ENCODE measurements at places on chromosomes 6 and 20.

DNA sequence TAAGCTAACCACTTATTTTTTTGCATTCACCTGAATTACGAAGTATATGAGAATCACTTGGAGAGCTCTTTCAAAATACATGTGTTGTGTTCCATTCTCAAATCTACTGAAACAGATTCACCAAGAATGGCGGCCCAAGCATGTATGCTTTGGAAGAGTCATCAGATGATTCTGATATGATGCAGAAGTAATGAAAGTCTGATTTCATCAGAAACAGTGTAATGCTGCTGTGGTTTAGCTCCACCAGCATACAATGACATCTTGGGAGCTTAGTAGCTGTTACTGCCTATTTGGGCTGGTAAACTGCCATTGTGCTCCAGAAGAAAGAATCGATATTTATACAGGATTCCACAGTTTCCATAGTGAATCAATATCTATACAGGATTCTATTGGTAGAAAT is 52.9 kb downstream of the UBR2 start:
- no peak for ATAC-seq

GRCh38 chr20:40628877-40629276 is 60.2 kb downstream of the MAFB start:
- ATAC-seq: no peak

GRCh38 chr6:99602520-99603420 is 3.9 kb upstream of the PRDM13 start:
- no peak for ATAC-seq

DNA sequence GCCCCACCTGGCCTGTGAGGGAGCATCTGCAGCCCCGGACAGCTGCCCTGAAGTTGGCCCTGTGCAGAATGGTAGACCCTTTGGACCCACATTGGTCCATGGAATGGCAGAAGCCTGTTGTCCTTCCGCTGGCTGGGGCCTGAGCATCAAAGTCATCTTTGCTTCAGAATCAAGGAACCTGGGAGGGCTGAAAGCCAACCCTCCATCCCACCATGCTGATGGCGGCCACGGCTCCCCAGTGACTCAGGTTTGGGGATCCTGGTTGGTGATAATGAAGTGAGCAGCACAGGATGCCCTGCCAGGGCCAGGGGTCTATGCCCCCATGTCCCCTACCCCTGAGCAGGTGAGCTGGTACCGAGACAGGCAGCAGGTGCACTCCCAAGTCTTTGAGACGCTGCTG is 52.8 kb downstream of the YTHDF1 start:
- ATAC-seq: no peak

GRCh38 chr6:13667655-13668054 is 44.0 kb downstream of the RANBP9 start:
- ATAC-seq: no peak

GRCh38 chr6:10315658-10316372 is 99.1 kb downstream of the TFAP2A start:
- ATAC-seq: no peak

DNA sequence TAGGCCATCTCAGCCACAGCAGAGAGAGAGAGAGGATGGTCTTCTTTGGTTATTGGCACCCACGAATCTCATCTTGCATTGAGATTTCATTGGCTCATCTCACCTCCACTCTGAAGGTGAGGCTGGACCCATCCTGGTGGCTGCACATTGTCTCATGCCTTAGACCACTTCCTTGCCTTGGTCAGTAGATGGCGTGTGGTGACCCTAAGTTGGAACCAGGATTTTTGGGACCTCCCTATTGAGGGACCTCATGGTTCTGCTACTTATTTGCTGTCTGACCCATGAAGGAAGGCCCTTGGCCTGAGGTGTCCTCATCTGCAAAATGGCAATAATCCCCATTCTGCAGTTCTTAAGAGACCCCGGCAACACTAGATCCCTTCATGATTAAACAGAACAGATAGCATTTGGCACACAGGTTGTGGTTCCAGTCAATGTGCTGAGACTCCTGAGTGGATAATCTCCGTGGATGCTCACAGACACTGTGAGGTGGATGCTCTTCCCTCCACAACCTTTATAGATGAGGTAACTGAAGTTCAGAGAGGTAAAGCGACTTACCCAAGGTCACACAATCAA is 21.5 kb upstream of the AAR2 start:
- ATAC-seq: no peak

DNA sequence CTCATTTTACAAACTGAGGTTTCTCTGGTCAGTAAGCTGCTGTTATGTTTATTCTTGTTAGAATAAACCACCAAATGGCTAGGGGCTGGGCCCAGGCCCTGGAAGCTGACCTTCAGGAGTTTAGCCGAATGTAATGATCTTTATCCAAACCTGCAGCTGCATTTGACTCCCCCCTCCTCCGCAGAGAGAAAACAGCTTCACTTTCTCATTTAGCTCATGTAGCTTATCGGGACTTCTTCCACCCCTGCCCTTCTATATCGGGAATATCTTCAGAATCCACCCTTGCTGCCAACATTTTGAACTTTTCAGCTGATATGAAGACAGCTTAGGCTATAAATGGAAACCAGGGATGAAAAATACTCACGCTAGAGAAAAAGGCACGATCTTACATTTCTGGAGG is 102.6 kb downstream of the ZMYND8 start:
- no peak for ATAC-seq

GRCh38 chr6:136971609-136972008 is 49.5 kb downstream of the SLC35D3 start:
- no peak for ATAC-seq

- no peak for ATAC-seq
Measured at GRCh38 chr20:9478771-9479170, 35.6 kb upstream of the LAMP5 start.

DNA sequence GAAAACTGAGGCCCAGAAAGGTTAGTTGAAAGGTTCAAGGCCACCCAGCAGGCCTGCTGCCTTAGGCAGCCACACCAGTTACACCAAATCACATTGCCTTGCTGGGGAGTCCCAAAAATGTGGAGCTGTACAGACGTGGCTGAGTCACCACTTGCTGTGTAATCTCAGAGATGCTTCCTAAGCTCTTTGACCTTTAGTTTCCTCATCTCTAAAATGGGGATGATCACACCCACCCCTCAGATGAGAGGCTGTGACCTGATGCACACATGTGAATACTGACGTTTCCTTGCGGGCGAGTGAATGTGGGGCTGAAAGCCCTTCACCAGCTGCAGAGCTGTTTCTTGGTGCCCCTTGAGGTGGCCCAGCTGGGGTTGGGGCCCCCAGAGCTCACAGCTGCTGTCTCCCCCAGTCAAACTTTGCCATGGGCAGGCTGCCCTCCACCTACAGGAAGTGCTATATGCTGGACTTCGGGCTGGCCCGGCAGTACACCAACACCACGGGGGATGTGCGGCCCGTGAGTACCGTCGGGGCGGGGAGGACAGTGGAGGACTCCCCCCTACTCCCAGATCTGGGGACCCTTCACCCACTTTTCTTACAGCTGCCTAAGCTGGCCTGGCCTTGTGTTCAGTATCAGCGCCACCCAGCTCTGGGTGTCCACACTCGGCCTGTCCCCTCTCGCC is 11.0 kb downstream of the TTBK1 start:
- peak; percentile 83 for ATAC-seq

DNA sequence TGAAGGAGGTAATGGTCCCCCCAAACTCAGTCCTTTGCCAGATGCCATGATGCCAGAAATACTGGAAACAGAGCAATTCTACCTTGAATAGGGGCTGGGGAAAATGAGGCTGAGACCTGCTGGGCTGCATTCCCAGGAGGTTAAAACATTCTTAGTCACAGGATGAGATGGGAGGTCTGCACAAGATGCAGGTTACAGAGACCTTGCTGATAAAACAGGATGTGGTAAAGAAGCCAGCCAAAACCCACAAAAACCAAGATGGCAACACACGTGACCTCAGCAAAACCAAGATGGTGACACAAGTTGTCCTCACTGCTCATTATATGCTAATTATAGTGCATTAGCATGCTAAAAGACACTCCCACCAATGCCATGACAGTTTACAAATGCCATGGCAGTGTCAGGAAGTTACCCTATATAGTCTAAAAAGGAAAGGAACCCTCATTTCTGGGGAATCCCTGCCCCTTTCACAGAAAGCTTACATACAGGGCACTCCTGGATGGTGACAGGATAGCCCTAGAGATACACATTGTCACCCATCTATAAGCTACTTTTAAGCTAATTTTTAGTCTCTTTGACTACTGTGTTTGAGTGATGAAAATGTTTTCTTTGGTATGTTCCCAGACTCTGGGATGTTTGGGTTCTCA is 979.7 kb downstream of the TBC1D32 start:
- no peak for ATAC-seq

GRCh38 chr6:166286839-166287271 is 21.3 kb downstream of the PRR18 start:
- peak; percentile 21 for ATAC-seq

GRCh38 chr20:13883425-13883824 is 98.6 kb downstream of the NDUFAF5 start:
- no peak for ATAC-seq

DNA sequence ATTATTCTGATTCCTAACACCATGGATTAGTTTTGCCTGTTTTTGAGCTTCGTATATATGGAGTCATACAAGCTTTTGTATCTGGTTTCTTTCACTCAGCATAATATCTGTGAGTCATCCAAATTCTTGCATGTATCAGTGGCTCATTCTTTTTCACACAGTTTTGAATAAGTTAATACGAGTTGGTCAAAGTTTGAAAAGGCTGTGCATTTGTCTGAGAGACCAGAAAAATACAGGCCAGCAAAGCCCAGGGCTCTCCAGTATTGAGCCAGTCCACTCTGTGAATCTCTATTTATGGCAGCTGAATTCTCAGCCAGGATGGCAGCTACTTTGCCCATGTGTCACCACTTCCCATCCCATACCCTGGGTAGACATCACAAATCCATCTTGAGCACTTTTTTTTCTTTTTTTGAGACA is 7.2 kb upstream of the CHMP4B start:
- no peak for ATAC-seq

DNA sequence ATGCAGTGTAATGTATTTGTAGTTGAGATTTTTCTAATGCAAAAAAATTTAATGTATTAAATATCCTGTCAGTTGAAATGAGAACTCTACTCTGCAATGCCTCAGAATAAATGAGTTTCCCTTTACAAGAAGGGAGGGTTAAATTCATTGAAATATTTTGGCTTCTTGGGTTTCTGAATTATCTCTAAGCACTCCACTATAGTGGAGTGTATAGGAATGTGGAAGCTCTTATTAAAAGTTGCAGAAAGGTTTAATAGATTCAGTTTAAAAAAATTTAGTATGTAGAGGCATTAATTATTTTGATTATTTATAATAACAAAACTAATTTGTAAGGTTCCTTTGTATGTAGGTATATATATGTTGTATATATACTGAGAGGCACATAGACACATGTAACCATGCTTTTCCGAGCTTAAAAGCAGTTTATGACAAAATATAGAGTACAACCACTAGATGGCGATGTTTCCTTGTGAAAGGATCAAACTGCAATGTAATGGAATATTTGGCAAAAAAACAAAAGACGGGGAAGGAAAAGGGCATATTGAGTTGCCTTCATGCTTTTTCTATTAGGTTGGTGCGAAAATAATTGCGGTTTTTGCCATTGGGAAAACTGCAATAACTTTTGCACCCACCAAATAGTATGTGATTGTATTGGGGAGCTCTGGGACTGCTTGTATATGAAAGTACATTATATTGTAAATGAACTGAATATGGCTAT is 144.2 kb downstream of the MYO6 start:
- ATAC-seq: no peak

DNA sequence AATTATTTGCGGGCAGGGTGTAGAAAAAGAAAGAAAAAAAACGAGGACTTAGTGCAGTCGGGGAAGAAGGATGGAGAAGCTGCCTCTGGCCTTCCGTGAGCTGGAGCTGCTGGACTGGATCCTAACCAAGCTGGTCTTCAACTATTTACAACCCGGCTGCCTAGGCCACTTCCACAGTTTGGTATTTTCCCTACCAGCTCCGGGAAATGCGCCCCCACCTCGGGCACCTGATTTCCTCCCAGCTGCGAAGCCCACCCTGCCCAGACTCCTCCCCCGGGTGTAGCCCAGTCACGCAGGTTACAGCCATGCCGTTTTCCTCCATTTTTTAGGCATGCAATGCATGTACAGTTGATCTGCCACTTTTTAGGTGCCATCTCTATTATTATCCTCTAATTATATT is 21.2 kb downstream of the THEMIS start:
- ATAC-seq: no peak

DNA sequence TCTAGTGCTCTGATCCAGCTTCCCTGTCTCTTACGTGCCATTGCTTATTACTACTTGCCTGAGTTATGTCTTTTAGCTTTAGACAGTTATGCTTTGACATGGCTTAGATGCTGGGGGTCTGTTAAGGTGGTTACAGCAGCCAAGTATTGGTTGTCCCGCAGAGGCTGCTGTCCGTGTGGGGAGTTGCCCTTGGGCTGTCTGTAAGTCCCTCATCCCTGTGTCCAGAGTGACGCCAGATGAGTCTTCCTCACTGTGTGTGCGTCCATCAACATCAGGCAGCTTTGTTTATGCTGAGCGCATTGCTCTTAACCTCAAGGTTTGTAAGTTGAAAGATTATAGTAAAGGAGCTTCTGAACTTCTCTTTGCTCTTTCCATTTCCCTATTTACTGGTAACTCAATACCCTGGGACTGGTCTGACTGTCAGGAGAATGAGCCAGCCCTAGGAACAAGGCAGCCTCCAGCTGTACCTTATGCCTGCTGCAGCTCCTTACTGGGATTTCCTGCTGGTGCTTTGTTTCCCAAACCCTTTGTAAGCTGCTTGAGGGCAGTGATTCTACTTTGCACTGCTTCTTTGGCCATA is 7.2 kb downstream of the FAM120B start:
- ATAC-seq: no peak

Measured in activated CD4-positive, CD25-positive, alpha-beta regulatory T cell treated with anti-CD3 and anti-CD28 coated beads, Interleukin-2, amount 50 U/mL, for 24 hours (primary cell).